ENCODE measurements at places on chromosomes 4 and X.

- DNase-seq: peak; percentile 6
Observed at GRCh38 chr4:85595098-85595775, 120.3 kb downstream of the ARHGAP24 start.

DNA sequence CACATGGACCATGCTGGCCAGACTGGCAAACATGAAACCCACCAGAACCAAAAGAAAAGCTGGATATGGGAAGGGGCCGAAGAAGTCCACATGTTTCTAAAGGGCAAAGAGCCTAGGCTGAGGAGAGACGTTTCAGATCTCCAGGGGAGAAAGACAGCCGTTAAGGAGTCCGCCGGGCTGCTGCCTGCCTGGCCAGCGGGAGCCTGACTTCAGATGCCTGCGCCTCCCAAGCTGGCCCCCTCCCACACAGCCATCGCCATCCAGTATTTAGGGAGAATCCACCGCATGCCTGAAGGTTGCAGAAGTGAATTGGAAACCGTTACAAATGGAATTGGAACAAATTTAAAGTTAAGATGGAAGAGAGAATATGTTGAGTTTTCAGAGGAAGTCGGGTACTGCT is 2.9 kb downstream of the TBL1X start:
- no peak for DNase-seq

- no peak for DNase-seq
Observed at GRCh38 chr4:95537863-95538488, 10.8 kb downstream of the UNC5C start.

GRCh38 chr4:5712931-5713330 is 1.9 kb downstream of the EVC start:
- DNase-seq: no peak

DNA sequence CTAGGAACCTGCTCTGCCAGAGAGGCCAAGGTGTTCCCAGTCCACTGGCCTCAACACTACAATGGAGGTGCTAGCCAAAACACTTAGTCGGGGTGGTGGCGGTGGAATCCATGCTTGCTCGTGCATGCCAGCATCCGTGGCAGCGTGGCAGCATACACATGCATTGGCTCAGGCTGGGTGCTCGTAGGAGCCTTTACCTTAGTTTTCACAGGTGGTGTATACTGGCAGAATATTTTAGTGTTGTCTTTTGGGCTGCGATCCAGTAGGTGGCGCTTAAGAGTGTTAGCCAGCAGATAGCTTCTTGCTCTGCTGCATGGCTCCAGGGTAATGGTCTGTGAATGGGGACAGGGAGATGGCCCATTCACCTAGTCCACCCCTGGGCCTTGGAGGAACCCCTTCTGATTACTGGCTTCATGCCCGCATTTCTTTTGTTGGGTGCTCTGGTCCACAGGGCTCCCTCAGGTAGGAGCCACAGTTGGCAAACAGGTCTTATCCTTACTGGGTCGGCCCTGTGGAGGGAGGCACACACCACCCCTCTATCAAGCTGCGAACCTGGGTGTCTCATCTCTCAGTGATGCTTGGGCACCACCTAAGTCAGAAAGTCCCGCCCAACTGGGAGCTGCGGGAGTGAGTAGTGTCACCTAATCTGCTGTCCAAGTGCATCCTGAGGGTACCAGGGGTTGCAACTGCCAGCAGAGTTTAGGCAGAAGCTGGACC is 40.0 kb downstream of the RIPPLY1 start:
- DNase-seq: peak; percentile 12

DNA sequence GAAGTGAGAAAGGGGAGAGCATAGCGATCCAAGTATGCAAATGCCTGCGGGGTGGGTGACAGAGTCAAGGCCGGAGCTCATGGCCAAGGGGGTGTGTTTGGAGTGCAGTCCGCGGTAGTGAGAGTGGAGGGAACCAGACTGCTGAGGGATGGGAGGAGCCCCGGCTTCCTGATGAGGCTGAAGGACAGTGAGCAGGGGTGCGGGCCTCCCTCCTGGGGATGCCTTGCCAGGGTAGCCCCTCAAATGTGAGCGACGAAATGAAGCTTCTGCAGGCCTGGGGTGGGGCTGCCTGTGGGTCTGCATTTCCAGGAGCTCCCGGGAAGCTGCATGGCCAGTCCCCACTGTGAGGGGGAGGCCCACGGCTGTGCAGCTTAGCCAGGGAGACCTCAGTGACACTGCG is 45.0 kb downstream of the PSAPL1 start:
- no peak for DNase-seq

DNA sequence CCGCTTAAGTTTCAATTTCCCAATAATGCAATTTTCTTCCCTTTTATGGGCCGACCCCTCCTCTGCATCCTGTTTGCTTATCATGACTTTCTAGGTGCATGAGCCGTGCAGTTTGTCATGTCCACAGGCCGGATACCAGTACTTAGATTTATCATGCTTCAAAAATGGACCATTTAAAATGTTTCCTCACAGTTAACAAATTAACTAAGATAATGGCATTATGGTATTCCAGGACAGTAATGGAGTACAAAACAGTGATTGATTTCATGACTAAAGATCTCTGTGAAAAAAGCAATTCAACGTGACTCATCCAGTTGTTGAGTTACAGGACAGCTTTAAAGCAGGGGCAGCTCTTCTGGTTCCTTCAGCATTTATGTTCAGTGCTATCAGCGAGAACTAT is 23.0 kb downstream of the SNX25 start:
- DNase-seq: no peak

DNA sequence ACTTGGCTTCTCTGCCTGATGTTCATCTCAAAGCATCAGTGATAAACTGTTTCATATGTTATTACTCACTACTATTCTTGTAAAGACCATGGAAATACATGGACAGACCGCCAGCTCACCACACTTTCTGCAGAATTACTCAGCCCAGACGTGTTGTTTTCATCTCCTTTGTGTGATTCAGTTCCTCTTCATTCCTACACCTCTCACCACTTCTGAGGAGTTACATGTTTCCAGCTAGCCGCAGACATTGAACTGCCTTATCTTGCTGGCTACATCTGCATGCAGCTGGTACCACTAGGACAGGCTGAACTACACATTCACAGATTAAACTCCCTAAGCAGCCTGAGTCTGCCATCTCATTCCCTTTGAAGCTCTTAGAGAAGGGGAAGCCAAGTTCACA is 443.2 kb upstream of the FGF16 start:
- DNase-seq: no peak

GRCh38 chr4:176436293-176436973 is 116.7 kb downstream of the SPCS3 start:
- DNase-seq: no peak

GRCh38 chr4:55435141-55435841 is 39.5 kb downstream of the TMEM165 start:
- DNase-seq: peak; percentile 30

DNA sequence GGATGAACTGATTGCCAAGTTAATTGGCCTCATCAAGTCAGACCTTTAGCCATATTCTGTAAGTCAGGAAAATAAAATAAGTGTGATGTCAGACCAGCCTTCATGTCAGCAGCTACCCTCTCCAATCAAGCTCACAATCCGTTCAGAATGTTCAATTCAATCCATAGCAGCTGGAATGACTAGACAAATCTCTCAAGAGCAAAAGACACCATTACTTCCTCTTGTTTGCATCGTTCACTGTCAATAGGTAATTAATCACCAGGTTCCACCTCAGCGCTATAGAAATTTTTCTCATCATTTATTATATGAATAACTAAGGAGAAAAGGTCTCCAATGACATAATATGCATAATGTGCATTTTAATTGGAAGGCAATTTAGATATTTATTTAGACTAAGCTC is 321.0 kb upstream of the GRIA3 start:
- DNase-seq: no peak

GRCh38 chr4:163448540-163449203 is 24.9 kb downstream of the TKTL2 start:
- DNase-seq: no peak

DNA sequence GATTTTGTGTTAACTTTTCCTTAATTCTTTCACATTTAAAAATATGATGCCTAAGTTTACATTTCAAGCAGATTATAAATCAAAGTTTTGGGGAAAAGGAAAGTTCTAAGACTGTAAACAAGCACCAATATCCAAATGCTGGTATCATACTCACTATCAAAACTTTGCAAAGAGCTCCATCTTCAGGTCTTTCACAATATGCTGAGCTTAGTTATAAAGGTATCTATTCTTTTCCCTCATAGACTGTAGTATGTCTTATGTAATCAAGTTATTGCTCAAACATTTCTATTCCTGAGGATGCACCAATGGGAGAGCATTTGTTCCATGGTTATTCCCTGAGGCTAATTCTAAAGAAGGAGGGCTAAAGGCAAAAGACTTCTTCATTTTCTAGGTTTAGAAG is 207.9 kb upstream of the FAM241A start:
- DNase-seq: no peak

DNA sequence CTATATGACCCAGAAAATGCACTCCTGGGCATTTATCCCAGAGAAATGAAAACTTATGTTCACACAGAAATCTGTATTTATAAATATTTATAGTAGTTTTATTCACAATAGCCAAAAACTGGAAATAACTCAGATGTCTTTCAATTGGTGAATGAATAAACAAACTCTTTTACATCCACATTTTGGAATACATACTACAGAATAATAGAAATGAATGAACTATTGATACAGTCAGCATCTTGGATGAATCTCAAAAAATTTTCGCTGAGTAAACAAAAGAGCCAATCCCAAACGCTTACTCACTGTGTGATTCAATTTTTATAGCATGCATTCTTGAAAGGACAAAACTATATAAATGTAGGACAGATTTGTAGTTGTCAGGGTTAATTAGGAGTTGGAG is 75.1 kb upstream of the HTR2C start:
- no peak for DNase-seq

- DNase-seq: no peak
Observed at GRCh38 chr4:67035501-67035900, 509.8 kb downstream of the CENPC start.

DNA sequence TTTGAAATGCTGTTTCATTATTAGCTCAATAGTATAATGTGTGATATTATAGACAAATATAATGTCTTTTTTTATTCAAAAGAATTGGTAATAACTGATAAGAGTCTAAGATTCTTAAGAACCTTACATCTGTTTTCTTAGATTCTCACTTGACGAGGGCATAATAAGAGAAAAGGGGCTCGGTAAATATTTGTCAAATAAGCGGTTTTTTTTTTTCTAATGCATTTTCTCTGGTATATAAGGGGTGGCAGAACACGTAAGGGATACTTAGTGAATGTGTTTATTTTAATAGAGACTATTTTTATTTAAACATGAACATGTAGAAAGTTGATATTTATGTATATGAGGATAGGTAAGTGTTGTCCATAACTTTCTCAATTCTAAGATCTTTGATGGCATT is 200.6 kb downstream of the RAPGEF2 start:
- DNase-seq: no peak

GRCh38 chr4:144687466-144687865 is 41.5 kb downstream of the HHIP start:
- no peak for DNase-seq

- no peak for DNase-seq
Observed at GRCh38 chr4:171348090-171348489, 465.1 kb upstream of the GALNTL6 start.

DNA sequence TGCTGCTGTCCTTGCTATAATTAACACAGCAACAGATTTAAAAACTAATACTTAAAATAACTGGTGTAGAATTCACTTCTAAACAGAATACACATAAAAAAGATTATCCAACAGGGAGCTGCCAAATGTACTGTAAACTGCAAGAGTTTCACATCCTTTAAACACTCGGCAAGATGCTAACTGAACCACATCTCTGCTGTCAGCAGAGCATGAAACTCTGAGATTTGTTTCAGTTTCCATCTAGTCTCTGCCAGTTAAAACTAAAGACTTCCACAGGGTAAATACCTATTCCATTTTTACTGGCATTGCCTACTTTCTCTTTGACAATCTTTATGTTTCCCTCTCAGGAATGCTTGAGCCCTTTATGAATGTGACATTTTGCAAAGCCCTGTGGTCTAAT is 127.7 kb downstream of the SLC7A11 start:
- peak; percentile 9 for DNase-seq

GRCh38 chr4:99536271-99536670 is 25.4 kb downstream of the C4orf17 start:
- no peak for DNase-seq

GRCh38 chr4:15149234-15149838 is 147.1 kb downstream of the CPEB2 start:
- no peak for DNase-seq

DNA sequence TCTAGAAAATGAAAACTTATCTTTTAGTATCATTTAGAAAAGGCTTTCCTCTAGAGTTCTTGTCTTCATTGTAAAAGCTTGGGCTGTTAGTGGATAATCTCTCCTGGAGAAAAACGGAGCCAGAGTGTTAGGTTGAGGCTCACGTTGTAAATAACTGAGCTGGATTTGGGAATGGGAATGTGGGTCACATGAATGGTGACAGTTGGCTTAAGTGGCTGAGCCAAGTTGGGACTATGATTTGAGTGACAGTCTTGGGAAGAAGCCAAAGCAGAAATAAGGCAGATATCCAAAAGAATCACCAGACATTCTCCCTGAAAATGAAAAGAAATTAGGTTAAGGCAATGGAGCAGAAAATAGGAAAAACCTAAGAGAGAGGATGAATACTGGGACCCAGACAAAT is 33.6 kb upstream of the PDGFC start:
- no peak for DNase-seq

DNA sequence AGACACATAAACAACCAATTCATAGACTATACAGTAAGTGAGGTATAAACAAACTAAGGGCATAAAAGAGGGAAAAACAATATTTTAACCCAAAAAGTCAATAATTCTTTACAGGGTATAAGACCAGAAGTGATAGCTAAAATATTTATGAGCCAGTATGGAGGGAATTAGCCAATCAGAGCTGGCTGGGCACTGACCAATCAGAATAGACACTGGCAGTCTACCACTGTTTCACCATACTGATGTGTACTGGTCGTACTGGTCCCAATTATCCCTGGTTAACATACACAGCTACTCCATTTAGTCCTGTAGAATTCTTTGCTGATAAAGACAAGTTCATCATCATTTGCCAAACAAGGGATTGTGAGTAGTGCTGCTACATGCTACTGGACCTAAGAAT is 9.8 kb upstream of the SLC9B1 start:
- no peak for DNase-seq

DNA sequence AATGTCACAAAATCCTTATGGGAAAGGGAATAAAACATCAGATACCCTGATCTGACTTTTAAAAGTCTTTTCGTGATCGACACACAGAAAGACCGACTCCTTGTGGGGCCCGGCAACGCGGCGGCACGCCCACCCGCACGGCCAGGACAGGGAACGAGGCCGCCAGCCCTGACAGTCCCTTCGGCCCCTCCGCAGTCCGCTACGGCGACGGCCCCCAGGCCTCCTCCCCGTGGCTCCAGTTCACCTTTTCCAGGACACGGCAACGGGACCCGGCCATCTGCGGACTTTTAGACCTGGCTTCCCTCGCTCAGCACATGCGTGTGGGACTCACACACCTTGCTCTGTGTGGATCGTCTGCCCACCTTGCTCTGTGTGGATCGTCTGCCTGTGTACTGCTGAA is 33.6 kb upstream of the GTPBP6 start:
- no peak for DNase-seq

GRCh38 chrX:119583431-119584059 is 9.2 kb downstream of the UBE2A start:
- no peak for DNase-seq

Measured in suppressor macrophage treated with lipopolysaccharide for 1 hour (primary cell).